ENCODE measurements at places on chromosomes 6 and 20.

DNA sequence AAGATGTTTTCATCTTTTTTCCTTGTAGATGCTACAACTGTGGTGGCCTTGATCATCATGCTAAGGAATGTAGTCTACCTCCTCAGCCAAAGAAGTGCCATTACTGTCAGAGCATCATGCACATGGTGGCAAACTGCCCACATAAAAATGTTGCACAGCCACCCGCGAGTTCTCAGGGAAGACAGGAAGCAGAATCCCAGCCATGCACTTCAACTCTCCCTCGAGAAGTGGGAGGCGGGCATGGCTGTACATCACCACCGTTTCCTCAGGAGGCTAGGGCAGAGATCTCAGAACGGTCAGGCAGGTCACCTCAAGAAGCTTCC lies 101.5 kb downstream of the POPDC3 start:
- no peak for DNase-seq

DNA sequence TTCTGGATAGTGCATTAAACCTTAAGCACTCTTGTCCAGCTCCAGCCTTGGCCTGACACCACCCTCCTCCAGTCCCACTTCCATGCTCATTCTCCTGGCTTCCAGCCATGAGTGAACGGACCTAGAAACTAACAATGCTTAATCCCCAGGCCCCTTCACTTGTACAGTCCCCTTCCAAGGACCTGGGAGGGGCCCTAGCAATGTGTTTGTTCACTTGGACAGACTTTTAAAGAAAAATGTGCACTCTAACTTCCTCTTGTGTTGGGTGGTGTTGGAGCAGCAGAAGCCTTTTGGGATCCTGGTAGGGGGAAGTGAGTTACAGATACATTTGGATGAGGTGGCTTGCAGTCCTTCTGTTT lies 48.9 kb upstream of the CCN6 start:
- DNase-seq = no peak

- no peak for DNase-seq
Measured at GRCh38 chr6:42339991-42340401, 111.7 kb downstream of the TRERF1 start.

DNA sequence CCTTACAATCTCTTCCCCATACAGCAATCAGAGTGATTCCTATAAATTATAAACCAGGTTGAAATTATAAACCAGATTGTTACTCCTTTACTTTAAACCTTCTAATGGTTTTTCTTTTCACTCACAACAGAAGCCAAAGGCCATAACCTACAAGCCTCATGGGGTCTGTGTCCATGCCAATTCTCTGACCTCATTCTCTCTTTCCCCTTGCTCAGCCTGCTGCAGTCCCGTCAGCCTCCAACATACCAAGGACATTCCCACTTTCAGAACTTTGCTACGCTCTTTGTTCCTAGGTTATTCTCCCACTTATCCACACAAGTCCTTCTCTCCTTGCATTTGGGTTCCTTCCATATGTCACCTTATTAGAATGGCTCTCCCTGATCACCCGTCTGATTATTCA lies 277.9 kb upstream of the TCF21 start:
- no peak for DNase-seq

GRCh38 chr6:43060034-43060754 lies 763 bp downstream of the KLC4 start:
- no peak for DNase-seq

DNA sequence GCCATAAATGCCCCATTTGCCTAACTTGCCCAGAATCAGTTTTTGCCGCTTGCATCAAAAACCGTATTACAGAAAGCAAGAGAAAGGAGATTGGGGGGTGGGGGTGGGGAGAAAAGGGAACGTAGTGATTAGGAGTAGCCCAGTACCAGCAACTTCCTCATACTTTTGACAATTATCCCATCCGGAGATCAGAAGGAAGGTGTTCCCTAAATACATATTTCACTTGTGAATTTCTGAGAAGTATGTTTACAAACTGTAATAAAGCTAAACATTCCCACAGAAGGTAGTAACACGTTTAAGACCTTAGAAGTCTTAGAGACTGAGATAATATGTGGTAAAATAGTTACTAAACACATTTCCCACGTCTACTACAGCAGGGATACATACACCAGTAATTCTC lies 14.5 kb downstream of the PREP start:
- no peak for DNase-seq

DNA sequence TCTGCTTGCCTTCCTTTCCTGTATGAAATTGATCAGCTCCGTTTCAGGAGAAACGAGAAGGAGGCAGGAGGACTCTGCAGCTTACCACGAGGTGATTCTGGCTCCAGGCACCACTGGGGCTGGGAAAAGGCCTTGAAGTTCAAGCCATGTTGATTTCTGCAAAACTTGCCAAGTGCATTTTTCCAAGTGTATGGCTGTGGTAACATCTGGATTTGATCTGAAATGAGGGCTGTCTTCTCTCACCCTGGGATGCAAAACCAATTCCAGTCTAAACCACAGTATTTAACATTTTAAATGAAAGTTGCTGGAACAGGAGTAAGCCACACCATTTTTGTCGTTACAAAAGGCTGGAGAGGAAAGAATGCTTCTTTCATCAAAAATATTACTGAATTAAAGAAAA lies 36.1 kb upstream of the FAM210B start:
- DNase-seq = no peak

GRCh38 chr20:51118216-51118615 lies 95.3 kb upstream of the KCNG1 start:
- DNase-seq = no peak

DNA sequence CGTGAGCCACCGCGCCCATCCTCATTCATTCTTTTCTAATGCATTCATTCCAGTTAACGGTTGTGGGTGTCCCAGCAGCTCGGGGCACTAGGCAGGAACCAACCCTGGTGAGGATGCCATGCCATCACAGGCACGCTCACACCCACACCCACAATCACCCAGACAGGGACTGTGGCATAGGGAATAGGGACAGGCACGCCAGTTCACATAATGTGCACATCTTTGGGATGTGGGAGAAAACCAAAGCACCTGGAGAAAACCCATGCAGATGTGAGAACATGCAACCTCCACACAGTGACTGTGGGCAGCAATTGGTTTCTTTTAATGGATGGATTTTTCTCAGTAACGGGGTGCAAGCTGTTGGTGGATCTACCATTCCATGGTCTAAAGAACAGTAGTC lies 64.3 kb downstream of the IRF4 start:
- no peak for DNase-seq

DNA sequence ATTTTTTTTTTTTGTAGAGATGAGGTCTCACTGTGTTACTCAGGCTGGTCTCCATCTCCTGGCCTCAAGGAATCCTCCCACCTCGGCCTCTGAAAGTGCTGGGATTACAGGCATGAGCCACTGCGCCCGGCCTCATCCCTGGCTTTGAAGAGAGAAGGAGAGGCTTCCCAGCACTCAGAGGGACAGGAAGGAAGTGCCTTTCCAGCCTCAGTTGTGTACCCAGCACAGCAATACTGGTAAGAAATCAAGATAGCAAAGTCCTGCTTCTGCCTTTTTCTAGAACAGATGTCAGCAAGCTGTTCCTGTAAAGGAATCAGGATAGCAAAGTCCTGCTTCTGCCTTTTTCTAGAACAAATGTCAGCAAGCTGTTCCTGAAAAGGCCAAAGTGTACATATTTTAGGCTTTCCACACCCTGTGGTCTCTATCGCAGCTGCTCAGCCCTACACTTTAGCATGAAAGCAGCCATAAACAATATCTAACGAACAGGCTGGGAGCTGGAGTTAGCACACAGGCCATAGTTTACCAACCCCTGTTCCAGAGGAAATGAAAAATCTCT lies 6.3 kb upstream of the PLTP start:
- peak; percentile 21 for DNase-seq

- DNase-seq = no peak
Measured at GRCh38 chr6:46220352-46221221, 49.8 kb upstream of the ENPP5 start.

All from renal cortex interstitium (tissue), 15 donors.